ENCODE measurements at places on chromosomes 6 and 20.

- DNase-seq: no peak
Measured at GRCh38 chr20:19903168-19903811, 113.9 kb upstream of the NAA20 start.

GRCh38 chr20:32820698-32821377 lies 1.1 kb downstream of the MAPRE1 start:
- no peak for DNase-seq

DNA sequence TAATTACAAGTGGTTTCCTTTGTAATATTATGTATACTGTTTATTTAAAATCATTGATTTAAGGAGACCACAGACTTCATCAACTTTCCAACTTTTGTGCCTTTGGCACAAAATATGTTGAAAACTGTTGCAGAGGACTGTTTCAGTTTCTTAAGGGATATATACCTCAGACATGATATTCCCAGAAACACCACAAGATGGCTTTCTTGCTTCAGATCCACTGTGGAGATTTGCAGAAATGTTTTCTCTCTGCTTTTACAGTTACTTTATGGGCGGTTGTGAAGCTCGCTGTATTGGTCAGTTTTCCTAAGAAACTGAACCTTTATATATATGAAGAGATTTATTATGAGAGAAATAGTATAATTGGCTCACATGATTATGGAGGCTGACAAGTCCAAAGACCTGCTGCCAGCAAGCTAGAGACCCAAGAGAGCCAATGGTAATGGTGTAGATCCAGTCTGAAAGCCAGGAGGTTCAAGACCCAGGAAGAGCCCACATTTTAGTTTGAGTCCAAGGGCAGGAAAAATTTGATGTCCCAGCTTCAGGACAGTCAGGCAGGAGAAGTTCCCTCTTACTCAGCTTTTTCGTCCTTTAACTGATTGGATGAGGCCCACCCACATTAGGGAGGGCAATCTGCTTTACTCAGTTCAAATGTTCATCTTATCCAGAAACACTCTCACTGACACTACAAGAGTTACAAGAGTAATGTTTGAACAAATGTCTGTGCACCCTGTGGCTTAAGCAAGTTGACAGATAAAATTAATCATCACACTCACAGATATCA lies 12.8 kb downstream of the ME1 start:
- DNase-seq: no peak

GRCh38 chr6:11227698-11228097 lies 4.8 kb downstream of the NEDD9 start:
- no peak for DNase-seq

DNA sequence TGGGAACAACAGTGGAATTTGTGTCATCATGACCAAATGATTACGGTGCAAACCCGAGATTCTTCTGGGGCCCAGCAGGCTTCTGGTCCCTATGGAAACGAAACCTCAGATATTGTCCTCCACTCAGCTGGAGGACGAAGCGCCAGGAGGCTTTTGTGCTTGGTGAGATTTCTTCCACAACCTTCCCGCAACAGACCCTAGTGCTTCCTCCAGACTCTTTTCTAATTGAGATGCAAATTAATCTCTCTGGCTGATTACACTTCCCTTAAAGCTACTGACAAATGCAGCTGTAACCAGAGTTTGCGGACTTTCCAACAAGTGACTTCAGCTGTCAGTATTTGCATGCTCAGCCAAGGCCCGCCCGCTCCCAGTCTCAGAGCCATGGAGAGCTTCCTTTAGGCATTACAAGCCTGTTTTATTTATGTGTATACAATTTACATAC lies 96.0 kb downstream of the INSM1 start:
- DNase-seq: no peak

DNA sequence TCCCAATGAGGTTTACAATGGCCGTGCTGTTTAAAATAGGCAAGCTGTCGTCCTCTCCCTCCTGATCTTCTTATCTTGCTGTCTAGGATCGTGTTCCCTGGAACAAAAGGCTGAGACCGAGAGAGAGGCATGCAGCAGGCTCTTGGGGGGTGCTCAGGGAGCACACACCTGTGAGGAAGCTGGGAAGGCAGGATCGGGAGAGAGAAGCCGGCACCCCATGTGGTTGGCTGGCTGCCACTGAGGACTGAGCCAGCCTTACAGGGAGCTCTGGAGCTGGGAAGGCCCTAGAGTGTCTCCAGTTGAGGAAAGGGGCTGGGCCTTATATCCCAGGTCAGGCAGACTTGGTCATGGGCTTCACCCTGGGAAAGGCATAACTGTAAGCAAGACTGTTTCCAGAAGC lies 184.2 kb downstream of the LY86 start:
- DNase-seq: no peak
